Aorta (tissue), 5 donors: ENCODE measurements at places on chromosomes 11 and 22. TPM values are rescaled to one million over a fixed set of nuclear protein-coding genes. Genes with fewer than 3 reads are reported as not detected.

The SF1 gene
- total RNA-seq = 322 TPM

The OPCML gene
- total RNA-seq = 1.3 TPM

The MMP11 gene
- 3.0 TPM for total RNA-seq

The CAPN5 gene
- 6.9 TPM for total RNA-seq

The HORMAD2 gene
- not detected for total RNA-seq

The RIC3 gene
- 13.1 TPM for total RNA-seq

The MYRF gene
- total RNA-seq = 0.23 TPM

The TMEM86A gene
- total RNA-seq = 8.4 TPM

The TBX10 gene
- not detected for total RNA-seq

The OR52I1 gene
- total RNA-seq = not detected

The MRGPRE gene
- not detected for total RNA-seq

The ISX gene
- total RNA-seq = not detected

The LRRC10B gene
- total RNA-seq = 2.8 TPM

The MCM5 gene
- 18.1 TPM for total RNA-seq

The PATE1 gene
- not detected for total RNA-seq

The SLC22A8 gene
- not detected for total RNA-seq

The CERK gene
- 38.1 TPM for total RNA-seq
